Umbilical cord (tissue), 2 donors: ENCODE measurements at places on chromosomes 11 and 22.

DNA sequence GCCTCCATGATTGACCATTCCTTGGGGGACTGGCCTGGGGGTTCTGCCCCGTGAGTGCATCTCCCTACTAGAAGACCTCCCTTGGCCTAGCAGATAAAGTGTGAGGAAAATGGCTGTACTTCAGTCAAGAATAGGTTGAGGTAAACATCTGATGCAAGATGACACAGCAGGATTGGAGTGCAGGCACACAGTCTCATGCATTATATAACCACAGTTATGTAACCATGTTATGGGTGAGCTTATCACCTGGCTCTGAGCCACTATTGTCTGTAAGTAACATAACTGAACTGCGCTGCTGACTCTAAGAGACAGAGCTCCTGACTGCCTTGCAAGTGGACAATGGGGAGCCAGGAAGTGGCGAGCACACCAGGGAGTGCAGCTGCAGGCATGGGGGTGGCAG, 378.7 kb upstream of the ANO5 start:
- no peak for DNase-seq

DNA sequence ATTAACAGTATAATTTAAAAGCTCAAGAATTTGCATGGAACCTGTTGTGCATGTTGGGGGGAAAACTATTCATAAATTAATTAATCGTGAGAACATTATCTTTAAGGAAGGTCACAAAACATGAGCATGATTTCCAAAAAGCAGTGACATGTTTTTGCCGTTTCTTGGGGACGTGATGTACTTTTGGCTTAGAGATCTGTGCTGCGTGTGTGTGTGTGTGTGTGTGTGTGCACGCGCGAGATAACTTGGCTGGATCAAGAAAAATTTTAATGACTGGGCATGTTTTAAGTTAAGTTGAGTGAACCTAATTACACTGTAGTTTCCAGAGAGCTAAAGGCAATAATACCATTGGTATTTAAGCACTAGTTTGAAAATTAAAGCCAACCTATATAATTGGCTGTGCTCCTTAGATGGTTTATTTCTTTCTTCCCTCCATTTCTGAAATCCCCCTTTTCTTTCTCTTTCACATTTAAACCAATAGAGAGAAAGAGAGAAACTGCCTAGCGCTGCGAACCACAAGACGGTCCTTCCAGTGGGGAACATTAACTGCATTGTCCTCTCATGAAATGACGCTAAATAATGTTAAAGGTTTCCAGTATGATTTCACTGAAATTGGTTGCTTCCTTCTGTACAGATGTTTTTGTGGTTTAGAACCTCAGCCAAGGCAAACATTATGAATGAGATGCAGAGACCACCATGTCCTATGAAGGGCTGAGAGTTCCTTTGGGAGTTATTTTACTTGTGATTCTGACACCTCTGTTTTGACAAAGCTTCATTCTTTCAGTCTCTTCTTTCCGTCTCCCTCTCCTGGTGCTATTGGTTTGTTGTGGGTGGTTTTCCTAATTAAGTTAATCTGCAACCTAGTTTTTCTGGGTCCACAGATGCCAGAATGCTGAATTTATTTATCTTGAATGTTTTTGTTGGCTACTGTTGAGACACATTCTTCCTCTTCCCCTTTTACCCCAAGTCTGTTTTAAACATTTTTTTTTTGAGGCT, 51.7 kb downstream of the ZBTB16 start:
- no peak for DNase-seq

- DNase-seq, result no peak
These were observed 20.0 kb upstream of the NDUFC2 start for GRCh38 chr11:78099666-78100065.

DNA sequence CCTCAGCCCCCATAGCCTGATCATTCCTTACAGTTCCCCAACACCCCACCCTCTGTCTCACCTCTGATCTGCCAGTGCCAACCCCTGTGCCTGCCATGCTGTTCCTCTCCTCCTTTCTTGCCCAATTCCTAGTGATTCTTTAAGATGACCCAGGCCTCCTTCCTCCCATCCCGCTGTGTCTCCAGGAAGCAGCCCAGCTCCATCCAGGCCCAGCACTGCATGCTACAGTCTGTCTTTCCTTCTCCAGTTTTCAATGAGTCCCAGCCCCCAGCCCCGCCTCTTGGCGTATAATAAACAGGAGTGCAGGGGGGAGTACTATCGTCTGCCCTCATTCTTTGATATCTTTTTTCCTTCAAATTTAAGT, 12.3 kb downstream of the LTBP3 start:
- no peak for DNase-seq

DNA sequence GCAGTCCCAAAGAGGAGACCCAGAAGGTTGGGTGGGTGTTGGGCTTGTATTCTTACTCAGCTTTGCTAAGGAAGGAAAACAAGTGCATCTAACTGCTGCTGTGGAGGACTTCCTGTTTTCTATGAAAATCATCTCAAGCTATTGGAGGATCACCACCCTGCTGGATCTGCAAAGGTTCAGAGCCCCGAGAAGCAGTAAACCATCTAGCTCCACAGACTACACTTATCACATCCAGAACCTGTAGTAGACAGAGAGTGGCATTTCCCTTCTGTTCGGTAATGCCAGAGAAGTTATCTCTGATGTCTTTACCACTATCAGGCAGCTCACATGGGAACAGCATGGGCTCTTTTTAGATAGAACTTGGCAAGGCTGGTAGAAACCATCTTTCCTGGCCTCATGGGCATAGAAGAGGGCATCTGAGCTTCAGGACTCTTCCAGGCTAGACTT, 21.7 kb downstream of the KCNJ1 start:
- no peak for DNase-seq

DNA sequence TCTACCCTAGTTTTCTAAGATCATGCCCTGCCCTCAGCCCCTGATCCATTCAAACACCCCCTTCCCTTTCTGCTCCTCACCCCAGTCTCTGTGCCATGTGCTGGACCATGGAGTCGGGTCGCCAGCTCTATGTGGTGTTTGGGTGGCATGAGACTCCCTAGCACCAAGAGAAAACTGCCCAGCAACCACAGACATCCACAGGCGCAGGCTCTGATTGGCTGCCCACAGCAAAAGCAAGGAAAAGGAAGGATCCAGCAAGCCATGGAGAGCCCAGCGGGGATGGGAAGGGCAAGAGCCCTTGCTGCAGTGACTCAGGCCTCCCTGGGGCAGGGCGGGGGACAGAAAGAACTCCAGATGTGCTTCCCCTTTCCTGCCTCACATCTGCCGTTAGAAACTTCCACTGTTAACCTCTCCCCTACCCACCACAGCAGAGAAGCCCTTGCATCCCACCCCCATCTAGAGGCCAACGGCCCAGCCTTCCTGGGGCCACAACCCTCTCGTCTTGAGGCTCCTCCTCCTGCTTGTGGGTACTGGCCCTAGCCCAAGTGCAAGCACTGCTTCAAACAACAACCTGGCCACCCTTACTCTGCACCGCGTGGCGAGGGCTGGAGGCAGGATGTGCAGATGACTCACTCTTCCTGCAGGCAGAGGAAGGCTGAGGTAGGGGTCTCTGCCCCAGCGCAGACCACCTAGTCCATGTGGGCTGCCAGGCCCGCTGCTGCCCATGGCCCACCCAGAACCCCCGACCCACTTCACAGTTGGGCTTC, 9.7 kb upstream of the AHNAK start:
- DNase-seq, result peak; percentile 97

GRCh38 chr11:86991341-86991740, 36.1 kb upstream of the FZD4 start:
- no peak for DNase-seq

- DNase-seq, result peak; percentile 13
These were observed 807 bp upstream of the ZNF74 start for GRCh38 chr22:20392983-20393704.

GRCh38 chr11:24944891-24945290, 448.0 kb downstream of the LUZP2 start:
- DNase-seq, result no peak
